ENCODE measurements at places on chromosomes 1 and 21.

- peak; percentile 57 for DNase-seq
These were observed 292.1 kb upstream of the VAMP3 start for GRCh38 chr1:7478809-7479499.

GRCh38 chr1:222617367-222617951 lies 438 bp upstream of the MIA3 start:
- peak; percentile 91 for DNase-seq

- DNase-seq: no peak
These were observed 107.0 kb downstream of the ZC3H11B start for GRCh38 chr1:219505886-219506285.

- DNase-seq: no peak
These were observed 59.8 kb downstream of the IL12RB2 start for GRCh38 chr1:67367370-67368045.

DNA sequence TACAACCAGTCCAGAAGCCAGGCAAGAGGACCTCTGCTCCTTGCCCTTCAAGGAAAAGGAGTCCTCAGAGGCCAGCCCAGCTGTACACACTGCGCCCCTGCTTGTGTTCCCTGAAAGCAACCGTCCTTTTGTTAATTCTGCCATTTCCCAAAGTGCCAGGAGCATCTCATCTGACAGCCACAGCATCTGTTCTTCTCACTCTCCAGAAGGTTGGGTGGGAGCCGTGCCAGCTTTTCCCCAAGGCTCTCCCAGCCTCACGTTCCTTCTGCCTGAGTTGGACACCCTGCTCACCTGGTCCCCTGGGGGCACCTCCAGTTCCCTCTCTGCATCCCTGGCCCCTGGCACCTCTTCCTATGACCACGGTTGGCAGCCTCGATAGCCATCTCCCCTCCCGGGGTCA lies 10.5 kb upstream of the CNTN2 start:
- DNase-seq: no peak

Data from putamen (tissue), 1 donor.